ENCODE measurements at places on chromosomes 2 and 18. TPM values are rescaled to one million over a fixed set of nuclear protein-coding genes. Genes with fewer than 3 reads are reported as not detected.
A peak's percentile ranks its signal among the peaks of the same experiment; 100 is the strongest.

CERKL gene
- not detected for total RNA-seq

ABCG5 gene
- not detected for total RNA-seq

ONECUT2 gene
- not detected for total RNA-seq

DNA sequence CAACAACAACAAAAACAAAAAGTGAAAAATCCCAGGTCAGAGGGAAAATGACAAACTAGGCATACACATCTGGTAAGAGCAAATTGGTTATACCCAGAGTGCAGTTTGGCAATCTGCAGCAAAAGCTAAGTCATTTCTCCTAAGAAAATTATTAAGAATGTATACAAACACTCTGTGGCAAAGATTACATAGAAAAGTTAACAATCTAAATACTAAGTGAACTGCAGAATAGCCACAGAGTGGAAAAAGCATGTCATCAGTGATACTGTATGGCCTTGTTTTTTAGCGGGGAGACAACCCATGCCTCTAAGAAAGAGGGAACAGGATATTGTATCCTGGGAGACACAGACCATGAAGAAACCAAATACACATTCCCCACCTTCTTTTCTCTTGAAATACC lies 136.0 kb upstream of the ITGB6 start:
- DNase-seq, result no peak

- peak; percentile 54 for DNase-seq
These were observed 188.1 kb downstream of the ARL4C start for GRCh38 chr2:234308813-234309195.

DNA sequence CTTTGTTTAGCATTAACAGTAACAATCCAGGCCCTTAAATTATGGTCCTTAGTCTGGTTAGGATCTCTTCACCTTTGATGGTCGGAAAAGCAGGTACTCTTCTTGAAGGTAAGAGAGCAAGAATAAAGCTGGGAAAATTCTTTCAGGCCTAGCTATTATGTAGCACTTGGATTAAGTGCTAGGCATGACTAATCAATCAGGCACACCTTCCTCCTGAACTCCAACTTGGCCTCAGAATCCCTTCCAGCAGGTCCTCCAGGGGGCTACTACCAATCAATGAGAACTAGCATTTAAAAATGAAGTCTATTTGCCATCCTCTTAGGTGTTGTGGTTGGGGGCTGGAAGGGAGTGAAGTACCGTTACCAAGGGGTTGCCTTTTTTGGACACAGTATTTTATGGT lies 3.7 kb downstream of the SMYD1 start:
- DNase-seq, result no peak

- no peak for DNase-seq
These were observed 31.9 kb downstream of the GAD1 start for GRCh38 chr2:170848587-170848986.

- no peak for DNase-seq
These were observed 35.6 kb downstream of the CEP192 start for GRCh38 chr18:13026583-13027270.
